PC-9 (cell line): ENCODE measurements at places on chromosomes 5 and 9. TPM values are rescaled to one million over a fixed set of nuclear protein-coding genes. Genes with fewer than 3 reads are reported as not detected.
A peak's percentile ranks its signal among the peaks of the same experiment; 100 is the strongest.

Gene INSL4
- total RNA-seq = not detected in 2 replicates

DNA sequence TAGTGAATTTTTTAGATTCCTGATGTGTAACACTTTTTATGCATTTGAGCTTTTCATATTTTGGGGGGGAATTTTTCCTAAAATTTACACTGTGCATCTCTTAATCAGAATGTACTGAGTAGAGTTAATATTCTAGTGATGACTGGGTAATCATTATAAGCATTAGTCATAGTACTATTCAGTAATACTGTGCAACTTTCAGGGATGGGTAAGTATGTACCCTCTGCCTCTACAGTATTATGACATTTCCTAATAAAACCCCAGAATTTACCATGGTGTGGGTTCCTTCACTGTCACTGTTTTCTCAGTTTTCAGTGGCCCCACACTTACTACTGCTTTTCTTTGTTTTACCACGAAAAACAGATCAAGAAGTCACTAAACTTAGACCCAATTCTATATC is 2.8 kb upstream of the CMYA5 start:
- 0 out of 2 replicates have a peak, but pooled peaks cover 2% of the 10 kb centered on the region for H3K36me3 ChIP-seq
- no peaks in the 10 kb centered on the region for H3K4me1 ChIP-seq
- no peak overlapping the region for H3K27ac ChIP-seq
- H3K27me3 ChIP-seq = no peaks in the 10 kb centered on the region
- H3K4me3 ChIP-seq = no peak overlapping the region

GRCh38 chr9:136996361-136997292 is at the start of gene CLIC3:
TSS of gene CLIC3 (minus strand) at chr9:136996568. CDS start at chr9:136996543, 25 bp downstream.
- peaks cover 35% of the 10 kb centered on the region for H3K4me1 ChIP-seq
- peak; percentile 95 for DNase-seq
- H3K27ac ChIP-seq = no peak within 1 kb of the TSS
- H3K36me3 ChIP-seq = no peaks in the 10 kb centered on the region
- H3K27me3 ChIP-seq = no peaks in the 10 kb centered on the region

- no peak for DNase-seq
- H3K27ac ChIP-seq = peak overlapping the region; percentile 99
- no peaks in the 10 kb centered on the region for H3K27me3 ChIP-seq
- H3K4me3 ChIP-seq = peak overlapping the region; percentile 38; the same call in 1 of the 2 replicates
- H3K4me1 ChIP-seq = peaks cover 78% of the 10 kb centered on the region
- H3K36me3 ChIP-seq = no peaks in the 10 kb centered on the region
Measured at GRCh38 chr5:72468606-72469005, 38.6 kb downstream of the ZNF366 start.
